Esophagus squamous epithelium (tissue), 5 donors: ENCODE measurements at places on chromosomes 7 and 10.

- H3K4me1 ChIP-seq, result peaks cover 35% of the 10 kb centered on the region
- DNase-seq, result no peak
These were observed 1.3 kb upstream of the GRB10 start for GRCh38 chr7:50783801-50784507.

GRCh38 chr10:33412653-33413361, 78.3 kb upstream of the NRP1 start:
- H3K27me3 ChIP-seq, result no peaks in the 10 kb centered on the region
- H3K4me1 ChIP-seq, result peaks cover 5% of the 10 kb centered on the region
- H3K36me3 ChIP-seq, result no peaks in the 10 kb centered on the region
- no peak overlapping the region for H3K4me3 ChIP-seq
- DNase-seq, result no peak

- H3K36me3 ChIP-seq, result no peaks in the 10 kb centered on the region
- DNase-seq, result peak; percentile 10
- peaks cover 47% of the 10 kb centered on the region for H3K4me1 ChIP-seq
- H3K4me3 ChIP-seq, result no peak overlapping the region
- H3K27me3 ChIP-seq, result peaks cover 53% of the 10 kb centered on the region
- no peak overlapping the region for H3K27ac ChIP-seq
These were observed 20.1 kb downstream of the LDB3 start for GRCh38 chr10:86688398-86688921.

DNA sequence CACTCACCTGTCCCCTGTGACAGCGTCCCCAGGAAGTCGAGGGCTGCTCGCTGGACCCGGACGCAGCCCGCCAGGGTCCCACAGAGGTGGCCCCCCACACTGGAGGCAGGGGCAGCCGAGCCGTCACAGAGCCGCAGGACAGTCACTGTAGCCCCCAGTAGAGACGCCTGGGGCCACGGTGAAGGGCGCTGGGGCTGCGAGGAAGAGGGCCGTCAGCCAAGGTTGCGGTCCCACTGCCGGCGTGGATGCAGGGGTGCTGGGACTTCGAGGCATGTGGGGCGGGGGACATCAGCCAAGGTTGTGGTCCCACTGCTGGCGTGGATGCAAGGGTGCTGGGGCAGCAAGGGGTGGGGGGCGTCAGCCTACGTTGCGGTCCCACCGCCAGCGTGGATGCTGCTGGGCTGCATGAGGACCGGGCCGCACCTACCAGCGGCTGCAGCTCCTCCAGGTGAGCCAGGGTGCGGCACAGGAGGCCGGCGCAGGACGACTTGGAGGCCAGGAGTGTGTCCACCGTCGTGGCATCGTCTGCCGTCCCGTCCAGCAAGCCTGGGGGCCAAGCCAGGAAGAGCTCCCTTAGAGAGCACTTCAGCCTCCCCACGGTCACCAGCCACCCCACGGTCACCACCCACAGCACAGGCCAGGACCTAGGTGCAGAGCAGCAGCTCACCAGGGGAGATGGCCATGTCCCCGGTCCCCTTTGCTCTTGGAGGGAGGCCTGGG, 13.9 kb downstream of the BRAT1 start:
- no peak overlapping the region for H3K27ac ChIP-seq
- H3K4me1 ChIP-seq, result no peaks in the 10 kb centered on the region
- no peak overlapping the region for H3K4me3 ChIP-seq
- H3K27me3 ChIP-seq, result no peaks in the 10 kb centered on the region
- peaks cover 49% of the 10 kb centered on the region for H3K36me3 ChIP-seq

- peak overlapping the region; percentile 49 for H3K27ac ChIP-seq
- DNase-seq, result no peak
- no peak overlapping the region for H3K4me3 ChIP-seq
- peaks cover 29% of the 10 kb centered on the region for H3K4me1 ChIP-seq
- no peaks in the 10 kb centered on the region for H3K36me3 ChIP-seq
These were observed 138.8 kb upstream of the BTBD16 start for GRCh38 chr10:122132331-122132755.

DNA sequence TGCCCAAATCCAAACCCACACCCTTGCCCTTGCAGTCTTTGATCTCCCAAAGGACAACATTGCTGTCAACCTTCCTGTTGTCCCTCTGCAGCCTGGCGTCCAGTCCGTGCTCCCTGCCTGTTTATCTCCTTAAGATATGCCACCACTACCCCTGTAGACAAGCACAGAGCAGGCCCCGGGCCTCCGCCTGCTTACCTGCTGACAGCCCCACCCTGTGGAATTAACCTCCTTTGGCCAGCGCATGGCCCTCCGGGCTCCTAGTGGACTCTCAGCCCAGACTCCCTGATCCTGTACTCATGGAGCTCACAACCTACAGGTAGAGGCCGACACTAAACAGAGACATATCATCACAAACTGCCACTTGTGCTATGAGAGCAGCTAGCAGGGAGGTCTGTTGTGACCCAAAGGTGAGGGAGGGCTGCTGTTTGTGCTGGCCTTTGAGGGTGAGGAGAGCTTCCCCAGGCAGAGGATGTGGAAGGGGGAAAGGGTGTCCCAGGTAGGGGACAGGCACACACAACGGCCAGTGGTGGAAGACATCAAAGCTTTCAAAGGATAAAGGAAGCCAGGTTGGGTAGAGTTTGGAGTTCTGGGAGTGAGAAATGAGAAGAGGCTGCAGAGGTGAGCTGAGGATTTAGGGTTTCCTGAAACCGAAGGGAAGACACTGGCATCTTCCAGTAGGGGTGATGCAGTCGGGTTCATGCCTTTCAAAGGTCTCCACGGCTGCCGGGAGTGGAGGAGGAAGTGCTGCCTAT, 174.5 kb upstream of the ZMIZ1 start:
- H3K27me3 ChIP-seq, result no peaks in the 10 kb centered on the region
- H3K4me3 ChIP-seq, result no peak overlapping the region
- no peak for DNase-seq
- H3K27ac ChIP-seq, result no peak overlapping the region
- H3K36me3 ChIP-seq, result no peaks in the 10 kb centered on the region

DNA sequence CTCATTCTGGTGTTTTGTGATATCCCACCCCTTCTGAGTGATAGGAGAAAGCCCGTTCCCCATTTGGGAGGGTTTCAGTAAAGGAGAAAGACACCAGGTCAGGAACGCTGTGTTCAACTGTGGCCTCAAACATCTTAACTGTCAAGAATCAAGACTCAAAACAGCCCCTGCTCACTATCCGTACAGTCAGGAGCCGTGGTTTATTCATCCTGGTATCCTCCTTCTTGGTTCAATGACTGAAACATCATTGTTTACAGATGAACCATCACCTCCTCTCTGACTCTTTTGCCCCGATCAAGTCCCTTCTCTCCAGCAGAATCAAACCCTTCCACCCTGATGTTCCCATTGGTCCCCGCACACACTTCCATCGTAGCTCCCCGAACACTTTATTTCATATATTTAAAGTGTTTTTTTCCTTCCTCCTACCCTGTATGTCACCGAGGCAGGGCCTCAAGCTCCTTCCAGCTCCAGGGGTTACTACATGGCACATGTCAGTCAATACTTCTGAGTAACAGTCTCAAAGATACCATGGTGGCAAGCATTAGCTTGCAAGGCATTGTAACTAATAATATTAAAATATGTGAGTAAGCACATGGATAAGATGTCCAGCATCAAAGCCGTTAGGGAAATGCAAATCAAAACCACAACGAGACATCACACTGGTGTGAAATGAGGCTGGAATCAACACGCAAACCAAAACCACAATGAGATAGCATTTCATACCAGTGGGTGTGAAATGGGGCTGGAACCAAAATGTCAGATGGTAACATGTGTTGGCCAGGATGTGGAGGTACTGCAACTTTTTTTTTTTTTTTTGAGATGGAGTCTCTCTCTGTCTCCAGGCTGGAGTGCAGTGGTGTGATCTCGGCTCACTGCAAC, 124.7 kb upstream of the C1QL3 start:
- no peaks in the 10 kb centered on the region for H3K27me3 ChIP-seq
- no peak for DNase-seq
- H3K27ac ChIP-seq, result no peak overlapping the region
- no peaks in the 10 kb centered on the region for H3K4me1 ChIP-seq

- peaks cover 7% of the 10 kb centered on the region for H3K4me1 ChIP-seq
- H3K27ac ChIP-seq, result peak overlapping the region; percentile 25
- no peak for DNase-seq
- H3K36me3 ChIP-seq, result no peaks in the 10 kb centered on the region
These were observed 329.6 kb upstream of the NPVF start for GRCh38 chr7:25557930-25558329.

DNA sequence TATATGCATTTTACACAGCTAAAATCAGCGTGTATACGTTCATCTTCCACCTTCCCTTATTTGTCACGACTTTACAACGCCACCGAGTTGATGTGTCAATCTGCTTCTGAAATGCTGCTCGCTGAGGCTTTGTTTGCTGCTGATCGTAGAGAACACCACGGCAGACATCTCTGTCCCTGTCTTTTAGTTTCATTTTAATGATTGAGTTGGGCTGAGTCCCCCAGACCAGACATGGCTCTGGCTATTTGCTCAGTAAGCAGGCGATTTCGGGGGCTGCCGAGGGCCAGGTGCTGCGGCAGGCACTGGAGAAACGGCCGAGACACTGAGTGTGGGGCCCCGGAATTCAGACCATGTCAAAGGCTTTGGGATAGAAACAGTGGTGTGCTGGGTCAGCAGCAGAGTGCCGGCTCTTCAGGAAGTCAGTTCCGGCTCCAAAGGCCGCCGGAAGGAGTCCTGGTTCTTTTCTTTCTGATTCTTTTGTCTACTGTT, 5.0 kb downstream of the LRRC27 start:
- peak overlapping the region; percentile 59 for H3K27ac ChIP-seq
- peak overlapping the region; percentile 44 for H3K4me3 ChIP-seq

GRCh38 chr7:149291036-149291780, 29.2 kb downstream of the ZNF783 start:
- DNase-seq, result no peak
- no peak overlapping the region for H3K4me3 ChIP-seq
- H3K4me1 ChIP-seq, result no peaks in the 10 kb centered on the region

- peaks cover 7% of the 10 kb centered on the region for H3K4me1 ChIP-seq
- no peaks in the 10 kb centered on the region for H3K36me3 ChIP-seq
- H3K27me3 ChIP-seq, result peaks cover 7% of the 10 kb centered on the region
- peak overlapping the region; percentile 95 for H3K27ac ChIP-seq
- H3K4me3 ChIP-seq, result peak overlapping the region; percentile 100
These were observed 722 bp downstream of the UPF2 start for GRCh38 chr10:12041766-12042408.

DNA sequence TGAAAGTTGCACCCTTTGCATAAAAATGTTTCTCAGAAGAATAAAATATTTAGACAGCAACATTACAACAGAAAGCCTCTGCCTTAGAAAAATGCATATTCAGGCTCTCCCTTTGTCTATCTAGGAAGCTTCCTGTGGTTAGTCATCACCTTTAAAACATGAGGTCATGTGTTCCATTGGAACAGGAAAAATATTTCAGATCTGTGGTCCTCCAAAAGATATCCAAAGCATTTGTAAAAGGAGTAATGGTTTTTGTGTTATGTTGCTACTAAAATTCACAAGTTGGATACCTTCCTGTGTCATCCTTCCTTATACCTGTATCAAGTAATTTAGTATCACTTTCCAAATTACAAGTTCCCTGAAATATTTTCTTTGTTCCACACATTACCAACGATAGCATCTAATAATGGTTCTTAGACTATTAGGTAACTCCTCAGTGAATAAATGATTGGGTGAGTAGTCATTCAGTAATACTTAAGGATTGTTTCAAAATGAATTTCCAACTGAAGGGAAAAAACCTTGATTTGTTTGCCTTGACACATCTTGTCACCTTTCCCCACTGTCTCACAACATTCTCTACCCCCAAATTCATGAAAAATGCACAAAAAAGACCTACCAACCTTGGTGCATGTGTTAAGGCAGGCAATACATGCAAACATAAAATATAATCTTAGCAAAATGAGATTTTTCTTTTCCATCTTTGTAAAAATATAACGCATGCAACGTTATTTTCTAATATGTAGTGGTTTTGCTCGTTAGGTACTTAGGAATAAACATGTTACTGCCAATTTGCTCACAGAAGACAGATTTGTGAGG, 19.7 kb upstream of the RHOBTB1 start:
- H3K4me3 ChIP-seq, result no peak overlapping the region
- H3K4me1 ChIP-seq, result no peaks in the 10 kb centered on the region
- no peaks in the 10 kb centered on the region for H3K27me3 ChIP-seq
- no peaks in the 10 kb centered on the region for H3K36me3 ChIP-seq

DNA sequence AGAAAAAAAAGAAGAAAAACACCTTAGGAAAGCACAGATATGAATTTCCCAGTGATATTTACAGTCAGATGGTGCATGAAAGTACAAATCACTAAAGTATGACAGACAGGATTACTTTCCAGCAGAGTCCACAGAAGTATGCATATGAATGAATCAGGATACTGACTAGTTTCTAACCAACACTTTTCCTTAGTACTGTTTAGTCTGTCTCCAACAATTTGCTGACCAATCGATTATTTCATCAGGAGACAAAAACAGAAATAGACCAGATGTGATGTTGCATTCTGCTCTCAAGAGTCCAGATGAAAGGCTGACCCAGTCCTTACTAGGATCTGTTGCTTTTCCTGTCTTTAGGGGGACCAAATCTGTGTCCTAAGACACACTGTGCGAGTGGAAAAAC, 14.6 kb downstream of the SLC35B4 start:
- no peaks in the 10 kb centered on the region for H3K4me1 ChIP-seq
- no peaks in the 10 kb centered on the region for H3K27me3 ChIP-seq
- DNase-seq, result no peak
- no peak overlapping the region for H3K27ac ChIP-seq
- H3K4me3 ChIP-seq, result no peak overlapping the region

GRCh38 chr7:70694434-70694970, 437.4 kb upstream of the GALNT17 start:
- H3K4me1 ChIP-seq, result peaks cover 43% of the 10 kb centered on the region
- H3K36me3 ChIP-seq, result peaks cover 8% of the 10 kb centered on the region
- no peaks in the 10 kb centered on the region for H3K27me3 ChIP-seq
- DNase-seq, result no peak
- peak overlapping the region; percentile 94 for H3K27ac ChIP-seq
- H3K4me3 ChIP-seq, result peak overlapping the region; percentile 82

- no peak for DNase-seq
- no peak overlapping the region for H3K4me3 ChIP-seq
- no peaks in the 10 kb centered on the region for H3K27me3 ChIP-seq
These were observed 228.0 kb downstream of the RAB11FIP2 start for GRCh38 chr10:117818721-117819120.

GRCh38 chr7:116455009-116455408, 44.5 kb upstream of the CAV2 start:
- no peaks in the 10 kb centered on the region for H3K27me3 ChIP-seq
- no peaks in the 10 kb centered on the region for H3K4me1 ChIP-seq
- H3K36me3 ChIP-seq, result no peaks in the 10 kb centered on the region
- H3K4me3 ChIP-seq, result no peak overlapping the region

DNA sequence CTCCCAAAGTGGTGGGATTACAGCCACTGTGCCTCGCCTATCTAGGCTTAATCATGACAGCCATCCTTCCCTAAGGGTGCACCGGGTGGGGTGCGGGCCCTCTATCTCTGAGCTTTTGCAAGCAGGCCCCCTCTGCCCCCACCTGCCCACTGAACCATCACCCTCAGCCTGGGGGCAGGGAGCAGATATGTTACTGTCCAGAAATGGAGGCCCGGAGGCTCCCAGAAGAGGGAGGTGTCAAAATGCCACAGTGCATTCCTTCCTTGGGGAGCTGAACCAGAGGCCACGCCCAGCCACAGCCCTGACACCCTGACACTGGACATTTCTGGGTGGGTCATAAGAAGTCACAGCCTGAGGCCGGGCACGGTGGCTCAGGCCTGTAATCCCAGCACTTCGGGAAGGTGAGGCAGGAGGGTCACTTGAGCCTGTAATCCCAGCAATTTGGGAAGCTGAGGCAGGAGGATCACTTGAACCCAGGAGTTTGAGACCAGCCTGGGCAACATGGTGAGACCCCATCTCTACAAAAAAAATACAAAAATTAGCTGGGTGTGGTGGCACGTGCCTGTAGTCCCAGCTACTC, 129.8 kb upstream of the TNRC18 start:
- no peaks in the 10 kb centered on the region for H3K36me3 ChIP-seq
- no peak for DNase-seq
- no peak overlapping the region for H3K27ac ChIP-seq
- no peak overlapping the region for H3K4me3 ChIP-seq
- H3K27me3 ChIP-seq, result no peaks in the 10 kb centered on the region
- peaks cover 32% of the 10 kb centered on the region for H3K4me1 ChIP-seq
